ENCODE measurements at places on chromosomes 2 and 18.

- DNase-seq: no peak
Observed at GRCh38 chr2:74708296-74708695, 54.2 kb downstream of the SEMA4F start.

DNA sequence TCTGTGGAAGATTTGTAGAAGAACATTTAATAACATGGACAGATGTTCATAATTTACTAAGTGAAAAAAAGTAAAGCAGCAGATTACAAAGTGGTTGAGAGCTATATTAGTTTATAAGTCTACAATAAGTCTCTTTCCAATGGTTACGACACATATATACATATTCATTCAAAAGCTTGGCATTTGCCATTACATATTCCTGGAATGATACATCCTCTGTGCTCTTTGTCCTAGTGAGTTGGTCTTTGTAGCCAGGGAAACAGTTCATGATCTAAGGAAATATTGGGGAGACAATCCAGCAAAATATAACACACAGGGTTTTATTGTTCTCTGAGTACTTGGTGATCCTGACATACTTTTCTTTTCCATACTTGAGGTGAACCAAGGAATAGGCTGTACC, 32.5 kb upstream of the SOS1 start:
- DNase-seq: no peak

DNA sequence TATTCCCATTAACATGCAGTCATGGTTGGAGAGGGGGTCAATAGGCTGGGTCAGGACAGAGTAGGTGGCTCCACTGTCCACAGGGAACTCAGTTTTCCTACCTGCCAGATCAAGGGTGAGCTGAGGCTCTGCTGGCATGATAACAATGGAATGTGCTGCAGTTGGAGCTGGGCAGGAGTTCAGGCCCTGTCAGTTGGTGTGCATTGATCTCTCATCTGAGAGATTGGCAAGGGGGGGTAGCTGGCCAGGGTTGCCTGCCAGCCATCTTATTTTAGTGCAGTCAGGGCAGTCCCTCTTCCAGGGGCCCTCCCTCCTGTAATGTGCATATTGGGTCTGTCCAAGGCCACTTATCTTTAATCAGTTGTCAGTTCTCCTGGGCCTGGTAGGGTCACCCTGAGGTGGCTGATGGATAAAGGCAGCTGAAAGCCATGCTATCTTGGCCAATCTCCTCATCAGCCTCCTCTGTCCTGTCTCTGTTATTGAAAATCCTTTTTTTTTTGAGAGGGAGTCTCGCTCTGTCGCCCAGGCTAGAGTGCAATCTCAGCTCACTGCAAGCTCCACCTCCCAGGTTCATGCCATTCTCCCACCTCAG, 38.1 kb upstream of the CCBE1 start:
- no peak for DNase-seq

- no peak for DNase-seq
Observed at GRCh38 chr18:39380186-39380725, 1814.7 kb upstream of the CELF4 start.
